ENCODE measurements at places on chromosomes 1 and 21. TPM values are rescaled to one million over a fixed set of nuclear protein-coding genes. Genes with fewer than 3 reads are reported as not detected.
A peak's percentile ranks its signal among the peaks of the same experiment; 100 is the strongest.

Gene SLC9C2
- total RNA-seq, result not detected

GRCh38 chr1:22461678-22462527, 10.3 kb downstream of the ZBTB40 start:
- DNase-seq, result no peak

GRCh38 chr21:28822486-28823335, 170.0 kb downstream of the LTN1 start:
- DNase-seq, result no peak

- DNase-seq, result no peak
These were observed 298.2 kb downstream of the SPATA17 start for GRCh38 chr1:217929213-217929885.

Gene MYBPH
- not detected for total RNA-seq

Gene GPR25
- total RNA-seq, result 0.18 TPM

Gene CATSPERE
- 0.24 TPM for total RNA-seq

Gene ANGPTL1
- total RNA-seq, result not detected

DNA sequence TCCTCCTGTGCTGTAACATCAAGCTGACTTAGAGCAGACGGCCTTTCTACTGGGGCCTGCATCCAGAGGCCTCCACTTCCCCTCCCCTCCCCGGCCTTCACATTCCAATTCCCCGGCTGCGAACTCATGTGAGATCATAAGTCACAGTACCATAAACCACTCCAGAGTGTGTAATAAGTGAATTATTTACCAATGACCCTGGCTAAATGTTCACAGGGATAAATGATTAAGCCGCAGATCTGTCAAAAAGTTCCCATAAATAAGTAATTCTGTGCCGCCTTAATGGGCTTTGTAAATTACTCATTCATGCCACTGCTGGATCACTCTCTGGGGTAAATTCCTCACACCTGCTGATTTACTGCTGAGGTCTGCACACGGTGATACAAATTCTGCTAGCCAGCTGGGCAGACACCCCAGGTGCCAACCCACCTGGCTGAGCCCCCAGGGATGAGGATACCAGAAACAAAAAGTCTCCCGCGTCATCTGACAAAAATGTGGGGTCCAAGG, 27.4 kb upstream of the KIRREL1 start:
- no peak for DNase-seq

DNA sequence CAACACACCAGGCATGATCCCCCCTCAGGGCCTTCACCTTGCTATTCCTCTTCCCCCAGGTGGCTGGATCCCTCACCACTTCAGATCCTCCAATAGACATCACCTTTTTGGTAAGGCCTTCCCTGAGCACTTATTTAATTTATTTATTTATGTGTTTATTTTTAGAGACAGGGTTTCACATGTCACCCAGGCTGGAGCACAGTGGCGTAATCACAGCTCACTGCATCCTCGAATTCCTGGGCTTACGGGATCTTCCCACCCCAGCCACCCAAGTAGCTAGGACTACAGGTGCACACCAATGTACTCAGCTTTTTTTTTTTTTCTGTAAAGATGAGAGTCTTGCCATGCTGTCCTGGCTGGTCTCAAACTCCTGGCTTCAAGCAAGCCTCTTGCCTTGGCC, 17.2 kb downstream of the KCNN3 start:
- DNase-seq, result no peak

GRCh38 chr1:204495777-204496176, 1.2 kb upstream of the PIK3C2B start:
- no peak for DNase-seq

DNA sequence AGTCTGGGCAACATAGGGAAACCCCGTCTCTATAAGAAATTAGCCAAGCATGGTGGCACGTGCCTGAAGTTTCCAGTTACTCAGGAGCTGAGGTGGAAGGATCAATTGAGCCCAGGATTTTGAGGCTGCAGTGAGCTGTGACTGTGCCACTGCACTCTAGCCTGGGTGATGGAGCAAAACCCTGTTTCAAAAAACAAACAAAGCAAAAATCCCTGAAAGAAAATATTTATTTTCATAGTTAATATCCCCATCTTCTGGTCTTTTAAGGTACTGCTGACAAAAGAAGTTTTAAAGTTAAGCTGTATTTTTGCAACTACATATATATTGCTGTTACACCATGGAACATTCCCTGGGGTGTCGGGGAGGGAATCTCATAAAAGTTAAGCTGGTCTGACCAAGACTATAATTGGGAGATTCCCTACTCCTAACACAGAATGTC, 26.0 kb downstream of the VAMP4 start:
- DNase-seq, result no peak

GRCh38 chr1:146032631-146033219, 11.2 kb upstream of the HJV start:
- DNase-seq, result no peak

- no peak for DNase-seq
These were observed 104.1 kb downstream of the CSMD2 start for GRCh38 chr1:34060901-34061415.

DNA sequence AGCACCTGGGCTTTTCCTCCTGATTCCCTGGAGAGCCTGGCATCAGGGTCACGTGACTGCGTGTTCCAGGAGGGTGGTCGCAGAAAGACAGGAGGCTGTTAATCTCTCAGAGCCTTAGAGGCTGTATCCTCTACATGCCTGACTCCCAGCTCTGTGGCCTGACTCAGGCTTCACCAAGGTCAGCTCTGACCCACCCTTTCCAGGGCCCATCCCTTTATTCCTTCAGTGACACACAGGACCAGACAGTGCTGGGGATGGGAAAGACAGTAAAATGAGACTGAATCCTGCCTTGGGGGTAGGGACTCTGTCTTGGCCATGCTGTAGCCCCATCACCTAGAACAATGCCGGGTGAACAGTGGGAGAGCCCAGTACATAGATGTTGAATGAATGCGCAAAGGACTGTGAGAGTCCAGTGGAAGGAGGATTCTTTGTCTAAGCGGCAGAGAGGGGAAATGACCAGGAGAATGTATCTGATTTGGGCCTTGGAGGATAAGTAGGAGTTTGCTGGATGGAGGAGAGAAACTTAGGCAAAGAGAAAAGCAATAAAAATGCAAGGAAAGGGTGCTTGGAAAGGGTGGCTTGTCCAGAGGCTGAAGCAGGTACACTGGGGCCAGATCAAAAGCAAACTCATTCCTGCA, 33.0 kb downstream of the EPHX1 start:
- no peak for DNase-seq

- no peak for DNase-seq
These were observed 20.8 kb upstream of the TENT5C start for GRCh38 chr1:117585086-117585485.

DNA sequence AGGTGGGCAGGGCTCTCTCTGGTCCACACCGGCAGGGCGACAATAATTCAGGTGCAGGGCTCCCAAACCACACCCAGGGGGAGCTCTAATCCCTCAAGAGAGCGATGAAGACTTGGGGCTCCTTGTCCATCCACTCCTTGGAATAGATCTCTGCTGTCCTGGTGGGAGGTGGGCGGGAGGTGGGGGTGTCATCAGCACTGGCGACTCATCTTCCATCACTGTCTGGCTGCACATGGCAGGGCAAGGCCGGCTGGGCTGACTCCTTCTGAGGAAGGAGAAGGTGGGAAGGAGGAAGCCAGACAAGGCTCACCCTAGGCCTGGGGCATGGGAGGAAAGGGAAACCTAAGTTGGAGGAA, 29.3 kb downstream of the TNNT2 start:
- DNase-seq, result no peak

Gene SPRR2D
- total RNA-seq, result not detected

GRCh38 chr1:71603044-71603776, 522.4 kb upstream of the ZRANB2 start:
- DNase-seq, result no peak

Gene SERTAD4
- total RNA-seq, result not detected

Gene TSPAN2
- 1.3 TPM for total RNA-seq

DNA sequence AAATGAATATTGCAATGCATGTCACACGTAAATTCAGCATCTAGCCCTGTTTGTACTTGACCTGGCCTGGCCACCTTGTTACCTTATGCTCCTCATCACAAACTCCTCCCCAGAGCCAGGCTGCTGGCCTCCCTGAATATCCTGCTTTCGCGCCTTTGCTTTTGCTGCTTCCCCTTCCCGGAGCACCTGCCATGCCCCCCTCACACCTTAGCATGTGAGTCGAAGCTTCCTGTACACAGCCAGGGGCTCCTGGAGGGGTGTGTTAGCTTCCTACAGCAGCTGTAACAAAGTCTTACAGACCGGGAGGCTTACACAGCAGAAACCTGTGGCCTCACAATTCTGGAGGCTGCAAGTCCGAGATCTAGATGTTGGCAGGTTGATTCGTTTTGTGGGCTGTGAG, 60.1 kb downstream of the TLR5 start:
- no peak for DNase-seq

DNA sequence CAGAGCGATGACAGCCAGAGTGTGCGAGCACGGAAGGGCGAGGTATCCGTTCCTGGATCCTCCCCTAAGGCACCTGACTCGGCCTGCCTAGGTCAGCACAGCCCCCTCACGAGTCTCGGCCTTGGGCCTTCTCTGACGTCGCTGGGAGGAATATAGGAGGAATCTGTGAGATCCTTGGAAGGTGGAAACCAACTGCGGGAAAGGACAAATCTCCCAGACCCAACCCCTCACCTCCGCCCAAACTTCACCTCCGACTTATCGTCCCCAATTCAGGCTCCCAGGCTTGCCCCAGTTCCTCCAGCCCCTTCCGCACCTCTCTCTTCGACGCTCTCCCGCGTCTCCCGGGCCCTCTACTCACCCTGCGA, 494 bp downstream of the APH1A start:
- peak; percentile 16 for DNase-seq

DNA sequence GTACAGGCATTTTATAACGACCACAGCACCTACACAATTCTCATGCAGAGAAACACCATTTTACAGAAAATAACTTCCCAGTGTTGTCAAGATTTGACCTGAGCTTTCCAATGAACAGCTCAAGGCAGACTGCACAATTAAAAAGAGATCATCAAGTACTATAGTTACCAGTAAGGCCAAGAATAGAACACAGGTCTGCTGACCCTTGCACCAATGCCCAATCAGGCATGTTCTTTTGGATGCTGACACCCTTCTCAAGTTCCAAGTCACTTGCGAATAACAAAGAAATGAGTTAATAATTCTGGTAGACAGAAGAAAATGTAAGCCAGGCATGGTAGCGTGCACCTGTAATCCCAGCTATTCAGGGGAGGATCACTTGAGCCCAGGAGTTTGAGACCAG, 101.9 kb downstream of the SLC45A1 start:
- no peak for DNase-seq

- DNase-seq, result no peak
These were observed 58.0 kb upstream of the PDC start for GRCh38 chr1:186518822-186519381.

DNA sequence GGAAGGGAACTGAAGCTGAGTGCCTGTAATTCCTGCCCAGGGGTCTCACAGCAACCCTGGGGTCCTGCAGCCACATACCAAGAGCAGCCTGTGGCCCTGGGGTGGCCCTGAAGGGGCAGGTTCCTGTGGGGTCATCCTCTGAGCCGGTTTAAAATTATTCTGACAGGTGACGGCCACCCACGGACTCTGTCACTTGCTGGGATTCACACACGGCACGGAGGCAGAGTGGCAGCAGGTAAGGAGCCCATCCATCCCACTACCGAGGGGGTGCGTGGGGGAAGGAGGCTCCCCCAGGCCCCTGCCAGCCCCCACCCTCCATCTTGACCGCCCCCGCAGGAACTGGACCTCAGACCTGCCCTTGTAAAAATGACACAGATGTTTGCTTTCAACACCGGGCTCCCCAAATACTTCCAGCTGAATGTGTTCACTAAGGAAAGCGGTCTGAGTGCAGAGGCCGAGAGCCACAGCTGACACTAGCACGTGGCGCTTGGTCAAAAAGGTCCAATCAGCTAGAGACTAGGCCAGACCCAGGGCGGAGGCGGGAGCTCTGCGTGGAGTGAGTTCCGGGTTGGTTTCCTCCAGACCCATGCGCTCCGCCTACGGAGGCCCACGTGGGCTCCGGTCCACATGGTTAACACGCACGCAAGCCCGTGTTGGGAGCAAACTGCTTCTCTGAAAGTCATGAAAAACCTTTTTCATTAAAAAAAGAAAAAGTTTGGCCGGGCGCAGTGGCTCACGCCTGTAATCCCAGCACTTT, 10.0 kb downstream of the YBEY start:
- peak; percentile 69 for DNase-seq

- no peak for DNase-seq
These were observed 35.9 kb upstream of the ARF1 start for GRCh38 chr1:228046421-228047182.

Gene FNDC10
- 3.1 TPM for total RNA-seq

DNA sequence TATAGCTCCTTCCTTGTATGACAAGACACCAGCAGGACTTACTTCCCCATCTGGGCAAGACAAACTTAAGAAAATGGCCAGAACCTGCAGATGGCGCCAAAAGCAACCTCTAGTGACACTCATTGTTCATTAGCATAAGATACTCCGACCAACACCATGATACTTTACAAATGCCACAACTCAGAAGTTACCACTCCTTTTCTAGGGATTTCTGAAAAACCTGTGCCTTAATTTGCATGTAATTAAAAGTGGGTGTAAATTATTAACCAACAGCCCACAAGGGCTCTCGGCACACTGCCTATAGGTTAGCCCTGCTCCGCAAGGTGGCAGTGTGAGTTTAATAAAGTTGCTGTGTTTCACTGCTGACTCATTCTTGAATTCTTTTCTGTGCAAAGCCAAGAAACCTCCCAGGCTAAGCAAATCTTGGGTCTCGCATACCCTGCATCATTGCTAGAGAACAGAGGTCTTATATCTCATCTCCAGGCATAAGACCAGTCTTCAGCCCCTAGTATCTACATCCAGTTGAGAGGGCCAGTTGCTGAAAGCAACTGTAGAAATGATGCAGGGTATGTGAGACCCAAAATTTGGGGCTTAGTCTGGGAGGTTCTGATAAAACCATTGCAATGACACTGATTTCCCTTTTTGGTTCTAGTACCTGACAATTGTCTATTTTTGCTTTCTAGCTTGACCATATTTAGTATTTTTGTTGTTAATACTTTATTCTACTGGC, 86.4 kb downstream of the FAF1 start:
- peak; percentile 72 for DNase-seq

DNA sequence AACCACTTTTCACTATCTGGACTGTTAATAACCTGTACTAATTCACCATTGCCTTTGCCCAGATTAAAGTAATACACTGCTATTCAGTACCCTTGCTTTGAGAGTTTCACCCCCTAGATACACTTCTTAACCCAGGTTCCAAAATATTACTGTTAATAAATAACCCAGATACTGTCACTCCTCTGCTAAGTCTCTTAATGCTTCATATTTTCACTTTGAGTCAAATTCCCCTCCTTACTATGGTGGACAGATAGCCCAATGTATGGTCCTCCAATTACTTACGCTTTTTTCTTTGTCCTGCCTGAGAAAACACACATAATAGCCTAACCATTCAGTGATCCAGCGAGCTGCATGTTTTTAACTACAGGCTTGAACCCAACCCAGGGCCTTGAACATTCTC, 152.5 kb downstream of the NEGR1 start:
- DNase-seq, result no peak

Gene PLA2G2A
- not detected for total RNA-seq

Gene PCSK9
- total RNA-seq, result not detected

- no peak for DNase-seq
These were observed 100.7 kb upstream of the GFI1 start for GRCh38 chr1:92587445-92587844.

- DNase-seq, result no peak
These were observed 22.3 kb upstream of the TRIM45 start for GRCh38 chr1:117143871-117144270.

Measured in CD8-positive, alpha-beta memory T cell (primary cell).